Activated T-helper 1 cell treated with anti-CD3 and anti-CD28 coated beads, Interleukin-12 subunit alpha, Interleukin-12 subunit beta, Interleukin-2, Interleukin-4 antibody, amounts not matched to agents 30 ng/mL and 10 ng/mL and 1 ng/mL, durations not matched to agents 14 hours and 24 hours and 36 hours (primary cell): ENCODE measurements at places on chromosomes 3 and 15. TPM values are rescaled to one million over a fixed set of nuclear protein-coding genes. Genes with fewer than 3 reads are reported as not detected.

DNA sequence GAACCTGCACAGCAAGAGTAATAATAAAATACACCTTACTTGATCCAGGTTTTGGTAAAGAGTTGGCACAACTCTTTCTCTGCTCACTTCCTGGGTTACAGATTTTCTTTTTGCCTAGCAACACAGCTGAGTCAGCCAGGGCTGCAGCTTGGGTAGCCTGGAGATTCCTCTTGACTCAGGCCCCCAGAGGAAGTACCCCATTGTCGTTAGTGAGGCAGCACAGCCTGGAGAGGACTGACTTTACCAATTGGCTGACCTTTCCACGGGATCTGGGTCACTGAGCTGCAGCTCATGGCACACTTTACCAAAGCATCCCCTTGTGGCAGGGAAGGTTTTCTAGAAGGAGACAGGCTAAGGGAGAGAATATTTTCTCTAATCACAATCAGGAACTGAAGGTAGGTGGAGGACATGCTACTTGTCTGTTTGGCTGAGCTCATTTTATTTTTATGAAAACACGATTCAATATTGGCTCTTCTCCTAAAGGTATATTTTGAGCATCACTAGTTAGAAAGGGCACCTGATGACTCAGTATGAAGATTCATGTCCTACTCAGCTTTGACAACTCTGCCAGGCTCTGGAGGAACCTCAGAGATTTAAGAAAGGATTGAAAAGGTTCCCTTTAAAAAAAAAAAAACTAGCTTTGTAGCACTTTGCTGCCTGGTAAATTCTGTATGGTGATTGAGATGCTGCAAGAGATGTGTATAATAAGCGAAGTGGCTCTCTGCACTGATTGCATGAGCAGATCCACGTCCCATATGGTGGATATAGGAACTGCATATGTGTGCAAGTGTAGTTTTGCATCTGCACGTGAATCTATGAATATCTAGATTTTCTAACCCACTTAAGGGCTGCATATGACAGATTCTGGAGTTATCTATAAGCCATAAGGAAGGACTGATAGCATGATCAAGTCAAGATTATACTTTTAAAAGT lies 124.8 kb downstream of the CHDH start:
- no peak overlapping the region for H3K27ac ChIP-seq
- no peaks in the 10 kb centered on the region for H3K36me3 ChIP-seq
- peaks cover 22% of the 10 kb centered on the region for H3K27me3 ChIP-seq
- H3K4me3 ChIP-seq = no peak overlapping the region

DNA sequence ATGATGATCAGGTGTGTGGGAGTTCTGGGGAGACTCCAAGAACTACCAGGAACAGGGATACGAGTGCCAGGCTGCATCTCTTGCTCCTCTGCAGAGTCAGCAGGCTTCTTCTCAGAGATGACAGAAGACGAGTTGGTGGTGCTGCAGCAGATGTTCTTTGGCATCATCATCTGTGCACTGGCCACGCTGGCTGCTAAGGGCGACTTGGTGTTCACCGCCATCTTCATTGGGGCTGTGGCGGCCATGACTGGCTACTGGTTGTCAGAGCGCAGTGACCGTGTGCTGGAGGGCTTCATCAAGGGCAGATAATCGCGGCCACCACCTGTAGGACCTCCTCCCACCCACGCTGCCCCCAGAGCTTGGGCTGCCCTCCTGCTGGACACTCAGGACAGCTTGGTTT lies 7.9 kb downstream of the PRRT3 start:
- H3K4me3 ChIP-seq = no peak overlapping the region
- no peak for DNase-seq
- peaks cover 6% of the 10 kb centered on the region for H3K4me1 ChIP-seq
- peaks cover 10% of the 10 kb centered on the region for H3K36me3 ChIP-seq

Gene CLDN16
- total RNA-seq = not detected in 2 replicates

Gene TRAK1
- total RNA-seq = 32.6 and 33.8 TPM in 2 replicates

GRCh38 chr15:85456798-85457197 lies 76.4 kb downstream of the AKAP13 start:
- peaks cover 35% of the 10 kb centered on the region for H3K4me1 ChIP-seq
- H3K27me3 ChIP-seq = no peaks in the 10 kb centered on the region

DNA sequence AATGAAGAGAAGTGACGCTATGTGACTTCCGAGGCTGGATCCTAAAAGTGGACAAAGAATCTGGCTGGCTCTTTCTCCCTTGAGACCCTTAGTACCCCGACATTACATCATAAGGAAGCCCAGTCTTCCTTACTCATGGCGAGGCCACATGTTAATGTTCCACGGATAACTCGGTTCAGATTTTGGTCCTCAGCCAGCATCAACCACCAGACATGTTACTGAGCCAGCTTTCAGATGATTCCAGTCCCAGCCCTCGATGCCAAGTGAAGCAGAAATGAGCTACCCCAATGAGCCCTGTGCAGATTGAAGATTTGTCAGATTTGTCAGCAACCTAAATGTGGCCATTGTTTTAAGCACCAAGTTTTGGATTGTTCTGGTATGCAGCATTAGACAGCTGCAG lies 46.6 kb downstream of the SLCO2A1 start:
- no peaks in the 10 kb centered on the region for H3K4me1 ChIP-seq
- DNase-seq = no peak
- H3K36me3 ChIP-seq = no peaks in the 10 kb centered on the region
- H3K27me3 ChIP-seq = no peaks in the 10 kb centered on the region
- no peak overlapping the region for H3K4me3 ChIP-seq

- DNase-seq = no peak
- no peaks in the 10 kb centered on the region for H3K36me3 ChIP-seq
- no peaks in the 10 kb centered on the region for H3K27me3 ChIP-seq
- no peak overlapping the region for H3K4me3 ChIP-seq
- H3K27ac ChIP-seq = no peak overlapping the region
Observed at GRCh38 chr3:25365636-25366035, 62.4 kb upstream of the RARB start.

- peaks cover 12% of the 10 kb centered on the region for H3K36me3 ChIP-seq
- H3K4me1 ChIP-seq = peaks cover 35% of the 10 kb centered on the region
- H3K27me3 ChIP-seq = peaks cover 3% of the 10 kb centered on the region
- no peak for DNase-seq
- no peak overlapping the region for H3K4me3 ChIP-seq
- no peak overlapping the region for H3K27ac ChIP-seq
Observed at GRCh38 chr3:58497097-58497496, 5.2 kb downstream of the KCTD6 start.

Gene LSMEM2
- total RNA-seq = not detected in 2 replicates

Gene XPC
- total RNA-seq = 34.1 and 35.9 TPM in 2 replicates

GRCh38 chr15:53351373-53351772 lies 408.1 kb downstream of the WDR72 start:
- no peak overlapping the region for H3K27ac ChIP-seq
- no peaks in the 10 kb centered on the region for H3K4me1 ChIP-seq
- no peaks in the 10 kb centered on the region for H3K27me3 ChIP-seq
- H3K36me3 ChIP-seq = no peaks in the 10 kb centered on the region
- H3K4me3 ChIP-seq = no peak overlapping the region

DNA sequence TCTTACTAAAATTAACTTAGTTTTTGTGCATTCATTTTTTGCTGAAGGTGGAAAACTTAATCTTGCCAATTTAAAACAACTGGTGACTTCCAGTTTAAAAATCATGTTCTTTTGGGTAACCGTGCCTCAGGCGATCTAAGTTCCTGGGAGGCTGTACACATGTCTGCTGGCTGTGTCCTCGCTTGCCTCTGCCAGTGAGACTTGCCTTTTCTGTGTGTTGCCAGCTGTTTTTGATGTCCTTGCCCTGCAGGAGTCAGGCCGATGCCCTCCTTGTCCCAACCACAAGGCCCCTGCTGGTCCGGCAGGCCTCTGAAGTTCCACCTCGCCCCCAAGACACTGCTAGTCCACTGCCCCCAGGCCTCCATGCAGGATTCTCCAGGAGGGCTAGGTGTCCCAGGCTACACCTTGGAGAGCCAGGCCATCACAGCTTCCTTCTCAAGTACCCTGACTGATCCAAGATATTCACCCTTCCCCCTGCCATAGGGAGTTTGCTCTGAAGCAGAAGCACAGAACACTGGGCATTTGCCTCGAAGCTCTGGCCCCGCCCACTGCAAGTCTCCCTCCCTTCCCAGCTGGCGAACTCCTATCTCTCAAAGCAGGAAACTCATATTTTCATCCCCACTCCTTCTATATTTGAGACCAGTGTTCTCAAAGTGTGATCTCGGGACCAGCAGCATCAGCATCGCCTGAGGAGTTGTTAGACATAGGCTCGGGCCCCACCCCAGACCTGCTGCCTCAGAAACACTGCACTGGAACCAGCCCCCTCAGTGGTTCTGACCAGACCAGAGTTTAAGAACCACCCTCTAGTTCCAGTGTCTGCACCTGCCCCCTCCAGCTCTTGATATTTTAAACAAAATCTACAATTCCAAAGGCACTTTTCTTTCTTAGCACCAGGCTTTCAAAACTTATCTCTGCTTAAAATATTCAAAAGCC lies 185.8 kb upstream of the UBE2E1 start:
- H3K27ac ChIP-seq = no peak overlapping the region
- peaks cover 6% of the 10 kb centered on the region for H3K36me3 ChIP-seq
- peaks cover 10% of the 10 kb centered on the region for H3K4me1 ChIP-seq
- DNase-seq = no peak
- H3K27me3 ChIP-seq = no peaks in the 10 kb centered on the region

DNA sequence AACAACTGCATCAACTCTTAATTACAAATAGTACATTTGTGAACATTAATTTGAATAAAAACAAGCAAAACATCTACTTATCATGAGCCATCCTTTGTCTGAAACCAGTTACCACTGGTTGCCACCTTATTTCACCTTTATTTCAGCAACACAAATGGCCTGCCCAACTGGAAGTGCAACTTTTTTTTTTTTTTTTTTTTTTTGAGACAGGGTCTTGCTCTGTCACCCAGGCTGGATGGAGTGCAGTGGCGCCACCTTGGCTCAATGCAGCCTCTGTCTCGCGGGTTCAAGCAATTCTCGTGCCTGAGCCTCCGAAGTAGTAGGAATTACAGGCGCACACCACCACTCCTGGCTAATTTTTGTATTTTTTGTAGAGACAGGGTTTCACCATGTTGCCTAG lies 13.1 kb downstream of the WDR82 start:
- H3K27me3 ChIP-seq = no peaks in the 10 kb centered on the region
- peaks cover 72% of the 10 kb centered on the region for H3K36me3 ChIP-seq
- no peak for DNase-seq
- H3K4me3 ChIP-seq = no peak overlapping the region
- peak overlapping the region; percentile 47 for H3K27ac ChIP-seq

- H3K4me3 ChIP-seq = no peak overlapping the region
- H3K27ac ChIP-seq = no peak overlapping the region
- H3K36me3 ChIP-seq = no peaks in the 10 kb centered on the region
- H3K4me1 ChIP-seq = peaks cover 79% of the 10 kb centered on the region
Observed at GRCh38 chr15:69723404-69724096, 270.9 kb downstream of the RPLP1 start.

GRCh38 chr15:37253877-37254276 lies 153.5 kb upstream of the MEIS2 start:
- no peaks in the 10 kb centered on the region for H3K4me1 ChIP-seq
- no peak overlapping the region for H3K27ac ChIP-seq
- no peak overlapping the region for H3K4me3 ChIP-seq
- no peak for DNase-seq

DNA sequence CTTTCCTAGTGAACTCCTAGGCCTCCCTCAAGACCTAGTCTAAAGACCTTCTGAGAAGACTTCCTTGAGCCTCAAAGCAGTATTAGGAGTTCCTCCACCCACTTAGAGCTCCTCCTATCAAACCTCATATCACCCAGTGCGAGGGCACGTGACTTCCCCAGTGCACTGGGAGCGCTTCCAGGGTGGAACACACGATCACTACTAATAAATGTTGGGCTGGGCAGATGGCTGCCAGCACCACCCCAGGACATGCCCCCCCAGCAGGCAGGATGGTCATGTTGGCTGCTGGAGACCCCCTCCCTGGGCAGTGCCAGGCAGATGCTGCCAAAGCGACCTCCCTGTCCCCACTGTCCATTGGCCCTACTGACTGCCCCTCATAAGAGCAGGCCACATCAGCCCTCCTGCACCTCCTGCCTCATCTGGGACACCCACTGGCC lies 8.5 kb upstream of the PLXND1 start:
- H3K4me1 ChIP-seq = no peaks in the 10 kb centered on the region
- H3K36me3 ChIP-seq = no peaks in the 10 kb centered on the region
- H3K27ac ChIP-seq = no peak overlapping the region
- H3K27me3 ChIP-seq = peaks cover 3% of the 10 kb centered on the region
- no peak for DNase-seq

- H3K27ac ChIP-seq = no peak overlapping the region
- H3K36me3 ChIP-seq = no peaks in the 10 kb centered on the region
- H3K4me1 ChIP-seq = no peaks in the 10 kb centered on the region
- DNase-seq = no peak
Observed at GRCh38 chr3:161740421-161740820, 243.8 kb downstream of the OTOL1 start.

- no peaks in the 10 kb centered on the region for H3K36me3 ChIP-seq
- H3K4me1 ChIP-seq = no peaks in the 10 kb centered on the region
- H3K27ac ChIP-seq = no peak overlapping the region
- no peaks in the 10 kb centered on the region for H3K27me3 ChIP-seq
Observed at GRCh38 chr3:115715241-115715745, 92.0 kb downstream of the GAP43 start.

- H3K4me1 ChIP-seq = no peaks in the 10 kb centered on the region
- H3K36me3 ChIP-seq = peaks cover 3% of the 10 kb centered on the region
- H3K27me3 ChIP-seq = peaks cover 11% of the 10 kb centered on the region
- no peak overlapping the region for H3K27ac ChIP-seq
- no peak for DNase-seq
Observed at GRCh38 chr15:67321352-67321751, 66.8 kb downstream of the IQCH start.

Gene ITIH1
- total RNA-seq = not detected in 2 replicates

- no peaks in the 10 kb centered on the region for H3K4me1 ChIP-seq
- H3K27me3 ChIP-seq = no peaks in the 10 kb centered on the region
- no peak for DNase-seq
- no peak overlapping the region for H3K4me3 ChIP-seq
Observed at GRCh38 chr3:24548278-24548677, 53.6 kb upstream of the THRB start.

DNA sequence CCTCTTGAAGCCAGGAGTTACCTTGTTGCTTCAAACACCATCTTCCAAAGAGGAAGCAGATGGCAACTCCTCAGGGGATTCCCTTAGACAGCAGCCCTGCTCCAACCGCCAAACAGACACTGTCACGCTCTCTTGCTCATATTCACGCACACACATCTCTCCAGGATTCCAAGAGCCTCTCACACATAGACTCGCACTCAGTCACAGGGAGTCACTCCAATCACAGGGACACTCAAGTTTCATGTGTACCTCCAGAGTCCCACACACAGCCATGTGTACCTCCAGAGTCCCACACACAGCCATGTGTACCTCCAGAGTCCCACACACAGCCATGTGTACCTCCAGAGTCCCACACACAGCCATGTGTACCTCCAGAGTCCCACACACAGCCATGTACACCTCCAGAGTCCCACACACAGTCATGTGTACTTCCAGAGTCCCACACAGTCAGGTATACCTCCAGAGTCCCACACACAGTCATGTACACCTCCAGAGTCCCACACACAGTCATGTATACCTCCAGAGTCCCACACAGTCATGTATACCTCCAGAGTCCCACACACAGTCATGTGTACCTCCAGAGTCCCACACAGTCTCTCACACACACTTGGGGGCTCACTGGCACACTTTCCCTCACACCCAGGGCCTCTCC lies 6.1 kb downstream of the VWA5B2 start:
- H3K36me3 ChIP-seq = no peaks in the 10 kb centered on the region
- peaks cover 7% of the 10 kb centered on the region for H3K4me1 ChIP-seq
- H3K4me3 ChIP-seq = no peak overlapping the region
- no peak overlapping the region for H3K27ac ChIP-seq
- H3K27me3 ChIP-seq = peaks cover 22% of the 10 kb centered on the region
